ENCODE measurements at places on chromosomes 6 and 20. TPM values are rescaled to one million over a fixed set of nuclear protein-coding genes. Genes with fewer than 3 reads are reported as not detected.

DNA sequence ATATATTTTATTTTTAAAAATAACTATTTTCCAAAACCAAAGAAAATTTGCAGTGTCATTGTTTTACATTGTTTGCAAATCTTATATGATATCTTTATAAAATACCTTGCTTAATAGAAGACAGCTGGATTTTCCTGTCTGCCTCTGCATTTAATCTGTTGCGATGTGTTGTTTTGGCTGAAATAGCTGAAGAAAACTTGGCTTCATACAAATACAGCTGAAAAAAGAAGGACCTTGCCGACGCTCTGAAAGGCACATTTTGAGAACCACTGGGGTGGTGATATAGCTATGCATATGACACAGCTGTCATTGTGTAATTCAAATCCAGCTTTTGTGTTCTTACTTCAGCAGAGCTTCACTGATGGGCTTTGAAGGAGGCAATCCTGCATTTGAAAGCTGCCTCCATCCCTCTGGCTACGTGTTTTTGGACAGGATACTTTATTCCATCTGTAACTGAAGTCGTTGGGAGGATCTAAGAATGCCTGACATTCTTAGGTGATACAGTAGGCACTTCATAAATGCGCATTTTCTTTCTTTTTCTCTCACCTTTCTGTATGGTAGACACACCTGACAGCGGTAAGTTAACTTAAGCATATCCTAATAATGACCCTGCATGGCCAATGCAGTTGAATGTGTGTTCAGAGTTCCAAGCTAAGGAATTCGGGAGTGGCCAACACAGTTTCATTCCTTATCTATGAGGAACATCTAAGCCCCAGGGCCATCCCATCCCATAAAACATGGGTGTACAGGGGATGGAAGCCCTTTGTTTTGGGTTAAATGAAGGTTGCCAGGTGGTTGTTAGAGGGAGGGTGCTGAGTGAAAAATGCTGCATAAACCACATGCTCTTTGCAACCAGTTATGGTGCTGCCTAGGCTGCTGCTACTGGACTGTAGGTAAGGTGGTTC is 213.0 kb downstream of the TFAP2A start:
- no peaks in the 10 kb centered on the region for H3K36me3 ChIP-seq
- no peaks in the 10 kb centered on the region for H3K27me3 ChIP-seq
- no peak overlapping the region for H3K4me3 ChIP-seq
- no peak overlapping the region for H3K27ac ChIP-seq

DNA sequence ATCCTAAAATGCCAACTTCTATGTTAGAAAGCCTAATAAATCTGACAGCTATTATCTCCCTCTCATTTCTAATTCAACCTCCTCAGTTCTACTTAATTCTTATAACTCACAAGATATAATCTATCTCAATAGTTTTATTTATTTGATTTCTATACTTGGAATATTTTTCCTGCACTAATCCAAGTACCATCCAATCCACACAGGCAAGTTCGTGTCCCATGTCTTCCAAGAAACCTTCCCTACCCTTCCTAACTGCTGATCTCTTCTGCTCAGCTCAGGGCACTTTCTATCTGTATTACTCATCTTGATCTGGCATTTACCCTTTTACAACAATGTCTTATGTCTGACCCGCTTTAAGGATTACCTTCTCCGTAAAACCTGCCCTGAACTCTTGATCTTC is 18.2 kb downstream of the NCOA5 start:
- peak; percentile 6 for DNase-seq
- H3K27me3 ChIP-seq: no peaks in the 10 kb centered on the region
- H3K4me3 ChIP-seq: no peak overlapping the region
- H3K27ac ChIP-seq: no peak overlapping the region

DNA sequence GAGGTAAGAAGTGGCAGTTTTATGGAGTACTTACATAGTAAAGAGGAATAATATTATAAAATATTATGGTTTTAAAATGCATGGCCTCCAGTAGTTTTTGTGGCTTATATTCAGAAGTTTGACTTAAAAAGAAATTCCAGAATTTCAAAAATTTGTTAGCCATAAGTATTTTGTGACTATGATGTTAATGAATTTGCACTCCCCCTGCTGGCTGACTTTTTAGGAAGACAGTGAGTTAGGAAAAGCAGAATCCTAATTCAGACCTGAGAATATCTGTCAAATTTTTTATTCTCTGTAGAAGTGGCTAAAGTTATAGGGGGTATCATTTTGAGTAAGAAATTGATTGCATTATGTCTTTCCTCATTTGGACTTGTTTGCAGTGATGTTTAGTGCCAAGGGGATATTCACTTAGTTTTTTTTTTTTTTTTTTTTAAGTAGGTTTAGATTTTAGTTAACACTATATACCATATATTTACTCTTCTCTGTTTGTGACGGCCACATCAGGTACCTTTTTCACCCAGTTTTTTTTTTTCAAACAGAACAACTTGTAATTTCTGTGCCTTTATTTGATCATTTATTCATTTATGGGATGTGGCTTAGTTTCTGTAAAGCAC is 40.8 kb downstream of the ZFAND3 start:
- H3K27ac ChIP-seq: no peak overlapping the region
- no peaks in the 10 kb centered on the region for H3K27me3 ChIP-seq
- no peaks in the 10 kb centered on the region for H3K4me1 ChIP-seq

GRCh38 chr6:91278416-91278815 is 691.5 kb upstream of the MAP3K7 start:
- H3K27me3 ChIP-seq: no peaks in the 10 kb centered on the region
- H3K36me3 ChIP-seq: no peaks in the 10 kb centered on the region
- no peak overlapping the region for H3K27ac ChIP-seq
- no peak overlapping the region for H3K4me3 ChIP-seq
- DNase-seq: no peak

DNA sequence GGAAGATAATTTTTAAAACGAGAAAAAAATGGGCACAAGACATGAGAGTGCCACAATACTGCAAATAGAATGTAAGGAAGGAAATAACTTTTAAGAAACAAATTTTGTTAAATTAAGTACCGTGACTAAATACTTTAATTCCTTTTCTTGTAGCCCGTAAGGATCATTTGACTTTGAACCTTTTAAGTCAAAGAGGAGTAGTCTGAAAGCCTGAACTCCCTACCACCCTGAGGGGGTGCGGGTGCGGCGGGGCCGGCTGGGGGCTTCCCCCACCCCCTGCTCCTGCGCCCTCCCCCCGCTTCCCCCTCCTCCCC is 231 bp upstream of the PHACTR2 start:
- H3K36me3 ChIP-seq: no peaks in the 10 kb centered on the region
- peaks cover 10% of the 10 kb centered on the region for H3K4me1 ChIP-seq
- no peak overlapping the region for H3K27ac ChIP-seq
- peak overlapping the region; percentile 99 for H3K4me3 ChIP-seq
- no peak for DNase-seq

DNA sequence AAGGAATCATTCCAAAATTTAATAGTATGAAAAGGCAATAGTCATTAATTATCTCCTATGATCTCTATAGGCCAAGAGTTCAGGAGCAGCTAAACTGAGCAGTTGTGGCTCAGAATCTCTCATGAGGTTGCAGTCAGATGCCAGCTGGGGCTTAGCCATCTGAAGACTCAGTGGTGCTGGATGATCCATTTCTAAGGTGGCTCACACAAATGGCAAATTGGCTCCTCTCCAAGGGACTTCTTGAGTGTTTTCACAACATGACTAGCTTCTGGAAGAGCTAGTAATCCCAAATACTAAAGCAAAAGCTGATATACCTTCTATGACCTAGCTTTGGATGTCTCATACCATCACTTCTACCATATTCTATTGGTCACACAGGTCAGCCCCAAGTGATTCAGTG is 104.2 kb downstream of the HAO1 start:
- no peak overlapping the region for H3K4me3 ChIP-seq
- H3K36me3 ChIP-seq: no peaks in the 10 kb centered on the region
- no peaks in the 10 kb centered on the region for H3K27me3 ChIP-seq

DDX43 gene
- 3.1 TPM for total RNA-seq

ULBP3 gene
- total RNA-seq: 6.2 TPM

MUC22 gene
- total RNA-seq: not detected

DNA sequence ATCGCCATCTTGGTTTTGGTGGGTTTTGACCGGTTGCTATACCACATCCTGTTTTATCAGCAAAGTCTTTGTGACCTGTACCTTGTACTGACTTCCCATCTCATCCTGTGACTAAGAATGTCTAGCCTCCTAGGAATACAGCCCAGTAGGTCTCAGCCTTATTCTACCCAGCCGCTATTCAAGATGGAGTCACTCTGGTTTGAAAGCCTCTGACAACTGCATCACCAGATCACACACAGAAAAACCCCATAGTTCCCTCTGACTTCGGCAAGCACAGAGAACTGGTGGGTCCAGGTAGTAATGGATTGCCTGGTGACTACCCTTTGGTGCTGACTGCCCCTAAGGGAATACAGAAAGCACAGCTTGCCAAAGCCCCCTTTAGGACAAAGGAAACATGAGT is 10.3 kb upstream of the RSPH4A start:
- H3K4me3 ChIP-seq: no peak overlapping the region
- no peak for DNase-seq
- no peaks in the 10 kb centered on the region for H3K4me1 ChIP-seq
- H3K36me3 ChIP-seq: no peaks in the 10 kb centered on the region
- no peak overlapping the region for H3K27ac ChIP-seq

DNA sequence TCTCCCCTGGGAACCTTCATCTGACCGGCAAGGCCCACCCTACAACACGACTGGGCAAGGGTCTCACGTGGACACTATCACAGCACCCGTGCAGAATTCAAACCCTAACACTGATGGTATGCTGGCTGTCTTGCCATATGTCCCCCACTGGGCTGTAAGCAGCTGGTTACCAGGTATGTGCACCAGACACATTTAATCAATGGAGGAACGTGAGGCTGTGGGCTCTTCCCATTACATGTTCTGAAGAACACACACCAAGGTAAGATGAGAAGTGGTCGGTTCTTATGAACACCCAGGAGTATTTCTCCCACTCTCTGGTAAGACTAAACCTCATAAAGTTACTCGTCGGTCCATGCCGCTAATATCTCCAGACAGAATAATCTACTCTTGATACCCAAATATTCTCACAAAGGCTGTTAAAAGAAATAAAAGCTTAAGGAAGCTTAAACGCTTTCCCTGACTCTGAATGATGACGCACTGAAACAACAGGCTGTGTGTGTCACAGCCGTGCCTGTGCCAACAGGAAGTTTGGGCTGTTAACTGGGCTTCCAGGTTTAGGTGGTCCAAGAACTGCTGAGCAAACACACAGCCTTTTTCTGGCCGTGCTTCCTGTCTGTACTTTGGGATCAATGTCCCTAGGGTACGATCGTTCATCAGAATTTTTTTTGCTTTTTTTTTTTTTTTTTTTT is 75.3 kb downstream of the SLC23A2 start:
- peak; percentile 57 for DNase-seq
- peaks cover 2% of the 10 kb centered on the region for H3K4me1 ChIP-seq
- H3K36me3 ChIP-seq: peaks cover 1% of the 10 kb centered on the region

DNA sequence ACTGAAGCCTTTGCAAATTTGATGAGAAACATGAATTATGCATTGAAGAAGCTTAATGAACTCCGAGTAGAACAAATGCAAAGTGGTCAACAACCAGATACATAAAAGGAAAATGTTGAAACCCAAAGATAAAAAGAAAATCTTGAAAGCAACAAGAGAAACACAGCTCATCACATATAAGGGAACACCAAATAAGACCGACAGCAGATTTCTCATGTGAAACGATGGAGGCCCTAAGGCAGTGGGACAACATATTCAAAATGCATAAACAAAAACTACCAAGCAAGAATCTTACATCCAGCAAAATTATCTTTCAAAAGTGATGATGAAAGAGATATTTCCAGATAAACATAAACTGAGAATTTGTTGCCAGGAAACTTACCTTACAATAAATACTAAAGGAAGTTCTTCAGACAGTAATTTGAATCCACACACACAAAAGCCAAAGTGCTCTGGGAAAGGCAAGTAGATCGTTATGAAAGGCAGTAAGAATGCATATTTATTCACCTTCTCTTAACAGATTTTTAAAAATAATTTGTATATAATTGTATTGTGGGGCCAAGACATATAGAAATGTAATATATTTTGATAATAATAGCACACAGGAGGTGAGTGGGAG is 22.5 kb downstream of the SLC52A3 start:
- H3K27ac ChIP-seq: no peak overlapping the region
- H3K36me3 ChIP-seq: no peaks in the 10 kb centered on the region
- H3K4me1 ChIP-seq: no peaks in the 10 kb centered on the region
- peak; percentile 6 for DNase-seq

- DNase-seq: no peak
- no peaks in the 10 kb centered on the region for H3K4me1 ChIP-seq
These were observed 41.2 kb downstream of the SASH1 start for GRCh38 chr6:148383658-148384368.

DNA sequence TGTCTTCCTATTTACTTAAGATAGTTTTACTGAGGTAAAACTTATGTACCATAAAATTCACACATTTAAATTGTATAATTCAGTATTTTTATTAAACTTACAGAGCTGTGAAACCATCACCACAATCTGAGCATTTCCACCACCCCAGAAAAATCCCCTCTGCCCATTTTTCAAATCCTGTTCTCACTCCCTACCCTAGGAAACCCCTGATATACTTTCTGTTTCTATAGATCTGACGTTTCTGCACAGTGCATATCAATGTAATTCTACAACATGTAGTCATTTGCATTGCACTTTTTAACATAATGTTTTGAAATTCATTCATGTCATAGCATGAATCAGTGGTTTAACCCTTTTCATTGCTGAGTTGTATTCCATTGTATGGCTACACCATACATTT is 96.7 kb upstream of the OPRM1 start:
- no peak overlapping the region for H3K27ac ChIP-seq
- H3K27me3 ChIP-seq: no peaks in the 10 kb centered on the region
- no peaks in the 10 kb centered on the region for H3K4me1 ChIP-seq
- no peaks in the 10 kb centered on the region for H3K36me3 ChIP-seq

DNA sequence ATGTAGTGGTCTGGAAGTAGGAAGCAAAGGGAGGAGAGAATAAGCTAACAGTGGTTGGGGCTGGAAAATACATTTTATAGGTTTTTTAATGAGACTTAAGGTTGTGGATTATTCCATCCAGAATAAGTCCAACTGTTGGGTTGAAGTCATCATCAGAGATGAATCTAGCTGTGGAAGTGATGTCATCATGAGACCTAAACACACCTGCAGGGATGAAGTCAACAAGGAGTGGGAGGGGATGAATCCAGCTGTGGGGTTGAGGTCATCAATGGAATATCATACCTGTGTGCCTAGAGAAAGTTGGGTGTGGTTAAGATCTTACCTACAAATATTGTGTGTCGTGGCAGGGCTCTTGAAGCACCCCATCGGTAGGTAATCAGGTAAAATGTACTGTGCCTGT is 730.7 kb downstream of the RFPL4B start:
- no peaks in the 10 kb centered on the region for H3K27me3 ChIP-seq
- DNase-seq: no peak
- H3K4me3 ChIP-seq: no peak overlapping the region
- no peak overlapping the region for H3K27ac ChIP-seq
- no peaks in the 10 kb centered on the region for H3K4me1 ChIP-seq

GRCh38 chr6:149081281-149081680 is 236.2 kb upstream of the TAB2 start:
- no peaks in the 10 kb centered on the region for H3K27me3 ChIP-seq
- no peak for DNase-seq
- H3K4me3 ChIP-seq: no peak overlapping the region
- H3K4me1 ChIP-seq: peaks cover 17% of the 10 kb centered on the region

All from fibroblast of lung (primary cell).